Fibroblast of skin of right biceps (primary cell): ENCODE measurements at places on chromosomes 1 and 21.
A peak's percentile ranks its signal among the peaks of the same experiment; 100 is the strongest.

DNA sequence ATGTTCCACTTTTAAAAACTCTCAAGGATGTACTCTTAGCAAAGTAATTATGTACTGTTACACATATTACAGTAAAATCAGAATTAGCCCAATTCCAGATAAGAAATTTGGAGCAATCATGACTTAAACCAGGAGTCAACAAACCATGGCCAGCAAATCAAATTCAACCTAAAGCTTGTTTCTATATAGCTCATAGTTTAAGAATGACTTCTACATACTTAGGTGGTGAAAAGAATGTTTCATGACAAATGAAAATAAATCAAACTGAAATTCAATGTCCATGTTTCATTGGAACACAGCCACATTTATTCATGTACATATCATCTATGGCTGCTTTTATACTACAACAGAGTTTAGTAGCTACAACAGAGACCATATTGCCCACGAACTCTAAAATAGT, 35.1 kb downstream of the FRRS1 start:
- DNase-seq, result peak; percentile 91

GRCh38 chr1:93102142-93102541, 23.1 kb downstream of the MTF2 start:
- no peak for DNase-seq

- no peak for DNase-seq
These were observed 271.5 kb downstream of the NFIA start for GRCh38 chr1:61353797-61354406.

- DNase-seq, result peak; percentile 86
These were observed 501.9 kb upstream of the USP24 start for GRCh38 chr1:55717111-55717510.

DNA sequence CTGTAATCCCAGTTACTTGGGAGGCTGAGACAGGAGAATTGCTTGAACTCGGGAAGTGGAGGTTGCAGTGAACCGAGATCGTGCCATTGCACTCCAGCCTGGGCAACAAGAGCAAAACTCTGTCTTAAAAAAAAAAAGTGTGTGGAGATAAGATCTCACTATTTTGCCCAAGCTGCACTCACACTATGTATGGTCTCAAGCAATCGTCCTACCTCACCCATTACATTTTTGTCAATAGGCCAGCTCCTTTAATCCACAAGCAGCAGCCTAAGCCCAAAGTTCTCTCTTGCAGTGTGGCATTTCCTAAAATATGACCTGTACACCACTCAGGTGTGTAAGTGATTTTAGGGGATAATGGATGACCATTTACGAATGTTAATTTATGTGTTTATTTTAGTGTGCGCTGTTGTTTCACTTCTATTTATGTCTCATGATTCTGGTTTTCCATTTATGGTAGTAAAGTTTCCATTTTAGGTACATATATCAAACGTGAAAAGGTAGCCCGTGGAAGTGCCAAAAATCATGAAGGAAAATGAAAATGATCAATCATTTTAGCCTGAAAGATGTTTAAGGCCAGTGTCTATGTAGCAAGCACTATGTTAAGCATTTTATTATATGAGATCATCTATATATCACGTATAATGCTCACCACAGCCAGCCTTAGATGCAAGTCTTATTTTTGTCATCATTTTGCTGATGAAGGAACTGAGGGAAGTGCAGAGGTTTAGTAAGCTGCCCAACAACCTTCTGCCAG, 5.6 kb downstream of the LCK start:
- no peak for DNase-seq

DNA sequence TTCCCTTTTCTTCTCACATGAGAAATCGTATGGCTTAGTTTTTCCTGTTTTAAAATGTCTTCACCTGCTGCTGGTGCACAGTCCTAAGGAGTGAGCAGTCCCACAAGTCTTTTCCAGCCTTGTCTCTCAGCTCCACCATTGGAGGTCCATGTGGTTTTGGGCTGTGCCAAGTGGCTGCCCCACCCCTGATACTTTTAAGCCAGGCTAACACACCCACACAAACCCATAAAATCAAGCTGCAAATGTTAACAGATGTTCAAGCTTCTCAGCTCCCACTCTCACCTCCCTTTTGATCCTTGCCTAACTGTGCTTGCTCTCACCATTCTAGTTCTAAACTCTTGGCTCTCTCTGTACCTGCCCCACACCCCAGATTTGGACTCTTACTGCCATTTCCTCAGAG, 74.5 kb upstream of the COL24A1 start:
- no peak for DNase-seq

DNA sequence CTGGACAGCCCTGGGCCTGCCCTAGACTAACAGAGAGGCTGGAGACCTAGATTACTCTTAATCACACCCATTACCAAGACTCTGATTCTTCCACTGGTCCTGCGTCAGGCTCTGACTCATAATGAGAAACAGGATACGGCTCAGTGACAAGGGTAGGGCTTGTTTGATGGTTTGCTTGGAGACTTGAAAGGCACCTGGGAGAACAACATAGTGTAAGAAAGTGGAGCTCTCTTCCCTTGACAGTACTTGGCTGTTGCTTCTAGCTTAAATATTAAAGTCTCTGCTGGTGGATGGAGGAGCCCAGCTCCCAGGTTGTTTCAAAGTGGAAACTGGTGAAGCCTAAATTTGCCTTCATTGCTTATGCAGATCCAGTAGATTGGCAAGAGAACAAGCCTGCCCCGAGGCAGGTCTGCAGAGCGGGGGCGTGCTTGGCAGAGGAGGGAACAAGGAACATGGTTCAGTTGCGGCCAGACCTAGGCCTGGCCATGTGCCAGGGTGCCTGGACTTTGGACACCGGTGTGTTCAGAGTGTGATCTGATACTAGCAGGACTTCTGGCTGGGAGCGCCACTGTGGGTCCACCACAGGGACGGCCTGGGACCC, 480.6 kb downstream of the CAMTA1 start:
- DNase-seq, result peak; percentile 89

DNA sequence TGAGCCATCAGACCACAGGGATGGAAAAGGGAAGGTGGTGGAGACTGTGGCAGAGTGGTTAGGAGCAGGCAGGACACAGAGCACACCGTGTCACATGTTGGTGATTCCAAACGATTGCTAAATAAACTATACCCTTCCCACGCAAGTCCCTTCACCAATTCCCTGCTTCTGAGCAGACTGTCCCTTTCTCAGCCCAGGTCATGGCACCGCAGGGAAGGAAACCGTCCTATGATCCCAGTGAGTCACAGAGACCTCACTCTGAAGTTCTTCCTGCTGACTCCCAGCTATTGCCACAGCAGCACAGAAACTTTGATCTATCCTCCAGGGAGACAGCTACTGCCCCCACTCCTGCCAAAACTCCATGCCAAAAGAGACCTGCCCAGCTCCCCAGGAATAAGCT, 19.2 kb downstream of the RIMS3 start:
- DNase-seq, result no peak

DNA sequence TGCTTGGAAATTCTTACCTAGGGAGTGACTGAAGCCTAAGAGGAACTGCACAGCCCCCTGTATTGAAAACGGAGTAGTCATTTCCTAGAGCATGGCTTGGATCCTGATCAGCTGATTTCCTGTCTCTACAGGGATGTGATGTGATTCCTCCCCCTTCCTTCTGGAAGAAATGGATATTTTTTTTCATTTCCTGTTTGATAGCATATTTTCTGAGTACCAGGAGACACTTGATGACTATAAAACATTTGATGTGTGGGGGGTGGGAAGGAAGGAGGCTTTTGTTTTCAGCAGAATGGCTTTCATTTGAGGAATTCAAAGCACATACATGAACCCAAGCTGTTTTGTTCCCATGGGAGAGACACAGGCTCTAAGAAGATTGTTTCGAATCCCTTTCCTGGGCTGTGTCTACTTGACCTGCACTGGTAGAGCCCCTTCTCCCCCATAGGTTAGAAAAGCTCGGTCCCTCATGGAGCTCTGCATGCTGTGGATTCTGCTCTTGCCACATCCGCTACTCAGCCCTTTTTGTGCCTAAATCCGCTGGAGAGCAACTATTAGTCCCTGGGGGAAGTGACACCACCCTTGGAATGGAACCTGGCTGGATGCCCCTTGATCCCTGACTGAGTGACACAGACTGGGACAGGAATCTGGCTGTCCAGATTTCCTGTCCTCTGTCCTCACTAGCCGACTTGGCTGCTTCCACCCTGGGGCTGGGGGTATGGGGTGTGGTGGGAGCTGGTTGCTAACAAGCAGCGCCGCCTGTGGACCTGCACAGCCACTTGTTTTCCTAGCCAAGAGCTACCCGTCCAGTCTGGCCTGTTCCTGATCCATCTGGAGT, 71.8 kb upstream of the MACF1 start:
- peak; percentile 69 for DNase-seq

GRCh38 chr1:212754193-212754592, 37.4 kb downstream of the NSL1 start:
- DNase-seq, result no peak

DNA sequence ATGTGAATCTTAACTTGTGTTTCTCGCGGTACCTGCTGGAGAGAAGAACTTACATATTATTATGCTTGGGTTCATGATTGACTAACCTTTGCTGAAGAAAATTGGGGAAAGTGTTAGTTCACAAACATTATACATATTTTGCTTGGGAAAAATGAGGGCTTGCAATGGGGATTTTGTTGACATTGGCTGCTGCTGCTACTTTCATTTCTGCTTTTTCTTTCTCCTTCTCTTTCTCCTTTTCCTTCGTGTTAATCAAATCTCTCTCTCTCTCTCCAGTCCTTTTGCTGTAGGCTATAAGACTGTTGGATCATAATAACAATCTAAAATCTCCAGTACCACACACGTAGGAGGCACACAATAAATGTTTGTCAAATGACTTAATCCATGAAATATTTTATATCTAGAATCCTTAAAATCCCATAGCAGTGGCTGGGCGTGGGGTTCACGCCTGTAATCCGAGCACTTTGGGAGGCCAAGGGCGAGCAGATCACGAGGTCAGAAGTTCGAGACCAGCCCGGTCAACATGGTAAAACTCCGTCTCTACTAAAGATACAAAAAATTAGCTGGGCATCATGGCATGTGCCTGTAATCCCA, 23.0 kb downstream of the IRF2BP2 start:
- peak; percentile 18 for DNase-seq

GRCh38 chr1:83882906-83883305, 116.0 kb downstream of the TTLL7 start:
- peak; percentile 66 for DNase-seq

DNA sequence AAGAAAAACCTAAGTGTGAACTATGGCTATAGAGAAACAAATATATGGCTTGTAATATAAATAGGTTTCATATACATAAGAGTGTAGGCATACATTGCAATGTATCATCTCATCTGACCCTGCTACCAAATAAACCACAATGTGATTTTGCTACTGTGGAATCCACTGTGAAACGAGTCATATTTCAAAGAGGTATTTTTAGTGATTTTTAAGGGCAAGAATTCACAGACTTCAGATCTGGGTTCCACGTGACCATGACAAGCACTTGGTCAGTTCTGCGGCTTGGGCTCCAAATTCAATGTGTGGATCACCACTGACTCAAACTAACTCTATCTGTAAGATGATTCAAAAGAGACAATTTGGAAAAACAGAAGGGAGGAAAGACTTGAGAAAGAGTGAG, 147.0 kb upstream of the ERG start:
- peak; percentile 97 for DNase-seq

DNA sequence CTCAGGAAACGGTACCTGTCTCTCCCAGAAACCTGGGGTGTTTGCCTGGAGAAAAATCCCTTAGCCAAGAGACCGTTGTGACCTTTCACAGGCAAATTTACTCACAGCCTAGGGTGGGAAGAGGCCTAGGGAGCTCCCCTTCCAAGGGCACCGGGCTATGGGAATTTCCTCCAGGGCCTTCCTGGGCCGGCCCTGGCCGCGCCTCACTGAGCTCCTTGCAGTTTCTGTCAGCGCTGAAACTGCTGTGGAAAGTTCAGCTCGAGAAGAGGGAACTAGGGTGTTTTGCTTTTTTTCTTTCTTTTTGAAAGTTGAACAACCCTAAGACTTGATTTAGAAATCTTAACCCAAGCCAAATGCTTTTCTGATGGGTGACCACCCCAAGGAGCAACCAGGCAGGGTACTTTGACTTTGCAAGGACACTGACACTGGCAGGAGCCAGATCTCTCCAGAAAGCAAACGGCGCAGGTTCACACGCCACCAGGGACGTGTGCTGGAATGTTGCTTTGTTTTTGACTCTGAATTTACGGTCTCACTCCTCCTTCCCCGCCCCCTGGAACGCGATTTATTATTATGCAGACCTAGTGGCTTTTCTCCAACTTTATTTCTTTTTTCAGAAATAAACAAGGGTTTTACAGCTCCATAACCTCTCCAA, 229.6 kb upstream of the JUN start:
- DNase-seq, result peak; percentile 65

DNA sequence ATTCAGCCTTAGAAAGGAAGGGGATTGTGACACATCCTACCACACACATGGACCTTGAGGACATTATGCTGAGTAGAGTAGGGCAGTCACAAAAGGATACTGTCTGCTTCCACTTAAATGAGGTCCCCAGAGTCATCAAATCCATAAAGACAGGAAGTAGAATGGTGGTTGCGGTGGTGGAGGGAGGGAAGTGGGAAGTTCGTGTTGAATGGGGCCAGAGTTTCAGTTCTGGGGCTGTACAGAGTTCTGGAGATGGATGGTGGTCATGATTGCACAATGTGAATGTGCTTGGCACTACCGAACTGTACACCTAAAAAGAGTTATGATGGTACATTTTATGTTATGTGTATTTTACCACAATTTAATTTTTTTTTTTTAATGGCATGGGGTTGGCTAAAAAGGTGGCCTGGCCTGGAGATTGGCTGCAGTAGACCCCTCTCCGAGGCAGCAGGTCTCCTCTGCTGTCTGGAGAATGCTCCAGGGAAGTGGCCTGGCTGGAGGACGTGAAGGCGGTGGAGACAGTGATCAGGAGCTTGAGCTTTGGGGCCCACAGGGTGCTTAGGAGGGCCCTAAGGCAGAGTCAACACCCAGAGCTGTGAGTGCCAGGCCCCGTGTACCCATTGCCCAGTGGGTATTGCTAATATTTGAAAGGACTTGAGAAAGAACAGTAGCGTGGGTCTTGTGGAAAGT, 30.4 kb downstream of the IFNGR2 start:
- no peak for DNase-seq

GRCh38 chr1:113793878-113794834, 18.1 kb downstream of the RSBN1 start:
- DNase-seq, result no peak

DNA sequence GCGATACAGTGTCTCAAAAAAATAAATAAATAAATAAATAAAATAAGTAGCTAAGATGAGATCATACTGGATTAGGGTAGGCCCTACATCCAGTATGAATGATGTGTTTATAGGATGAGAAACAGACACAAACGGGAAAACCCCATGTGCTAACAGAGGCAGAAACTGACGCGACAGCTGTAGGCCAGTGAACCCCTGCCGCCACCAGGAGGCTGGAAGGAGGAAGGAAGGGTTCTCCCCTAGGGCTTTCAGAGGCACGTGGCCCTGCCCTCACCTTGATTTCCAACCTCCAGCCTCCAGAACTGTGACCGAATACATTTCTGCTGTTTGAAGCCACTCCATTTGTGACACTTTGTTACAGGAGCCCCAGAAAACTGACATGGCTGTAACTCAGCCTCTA, 38.5 kb downstream of the CHD5 start:
- DNase-seq, result no peak

DNA sequence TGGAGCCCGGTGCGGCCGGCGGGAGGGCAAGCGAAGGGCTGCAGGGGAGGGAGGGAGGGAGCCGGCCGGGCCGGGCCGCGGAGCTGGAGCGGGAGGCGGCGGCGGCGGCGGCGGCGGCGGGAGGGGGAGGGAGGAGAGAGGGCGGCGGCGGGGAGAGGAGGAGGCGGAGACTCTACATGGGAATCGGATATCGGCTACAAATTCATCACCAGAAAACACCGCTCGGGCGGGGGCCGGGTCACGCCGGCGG, at the start of gene AKT3:
AKT3 (minus strand) TSS at position 42 of the 250 bp plus-strand sequence. CDS start 7,073 bp downstream, outside the sequence.
- DNase-seq, result peak; percentile 91

GRCh38 chr1:114545315-114545714, 34.3 kb upstream of the TRIM33 start:
- no peak for DNase-seq
